ENCODE measurements at places on chromosomes 11 and 22.

DNA sequence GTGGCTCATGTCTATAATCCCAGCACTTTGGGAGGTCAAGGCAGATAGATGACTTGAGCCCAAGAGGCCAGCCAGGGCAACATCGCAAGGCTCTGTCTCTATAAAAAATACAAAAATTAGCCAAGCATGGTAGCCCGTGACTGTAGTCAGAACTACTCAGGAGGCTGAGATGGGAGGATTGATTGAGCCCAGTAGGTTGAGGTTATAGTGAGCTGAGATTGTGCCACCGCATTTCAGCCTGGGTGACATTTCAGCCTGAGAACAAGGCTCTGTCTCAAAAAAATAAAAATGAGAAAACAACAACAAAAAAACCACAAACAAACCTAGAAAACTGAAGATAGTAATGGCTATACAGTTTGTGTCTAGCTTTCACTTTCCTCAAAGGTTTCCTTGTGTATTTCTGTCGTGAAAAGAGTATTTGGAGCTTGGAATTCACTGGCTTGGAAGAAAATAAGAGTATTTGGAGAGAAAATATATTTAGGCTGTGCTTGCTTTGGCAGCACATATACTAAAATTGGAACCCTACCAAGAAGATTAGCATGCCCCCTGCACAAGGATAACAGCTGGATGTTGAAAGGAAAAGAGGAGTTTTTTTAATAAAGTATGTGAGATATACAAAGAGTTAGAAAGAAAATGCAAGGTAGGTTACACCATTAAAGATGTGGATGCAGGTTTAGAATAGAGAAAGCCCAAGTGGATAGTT is 3.9 kb upstream of the BIRC3 start:
- DNase-seq: no peak

DNA sequence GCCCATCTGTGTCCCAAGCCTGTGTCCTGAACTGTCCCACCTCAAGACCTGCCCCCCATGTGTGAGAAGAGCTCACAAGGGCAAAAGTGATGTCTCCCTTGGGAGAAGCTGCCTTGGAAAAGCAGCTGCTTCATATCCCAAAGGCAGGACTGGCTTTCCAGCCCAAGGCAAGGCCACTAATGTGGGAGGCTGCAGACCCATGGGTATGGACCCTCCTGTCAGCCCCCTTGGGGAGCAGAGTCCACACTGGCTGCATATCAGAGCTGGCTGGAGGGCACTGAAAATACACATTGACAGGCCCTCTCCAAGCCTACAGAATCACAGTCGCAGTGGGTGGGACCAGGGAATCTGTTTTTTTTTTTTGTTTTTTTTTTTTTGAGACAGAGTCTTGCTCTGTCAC is 2.7 kb downstream of the PELI3 start:
- no peak for DNase-seq

GRCh38 chr11:57386178-57386940 is 4.1 kb downstream of the PRG2 start:
- DNase-seq: no peak

GRCh38 chr11:66727282-66728037 is 1.6 kb downstream of the SPTBN2 start:
- DNase-seq: no peak
